ENCODE measurements at places on chromosomes 1 and 21. TPM values are rescaled to one million over a fixed set of nuclear protein-coding genes. Genes with fewer than 3 reads are reported as not detected.

Gene TTC39A
- 0.51 TPM for total RNA-seq

Gene AIRE
- total RNA-seq, result not detected

Gene ITLN2
- total RNA-seq, result not detected

DNA sequence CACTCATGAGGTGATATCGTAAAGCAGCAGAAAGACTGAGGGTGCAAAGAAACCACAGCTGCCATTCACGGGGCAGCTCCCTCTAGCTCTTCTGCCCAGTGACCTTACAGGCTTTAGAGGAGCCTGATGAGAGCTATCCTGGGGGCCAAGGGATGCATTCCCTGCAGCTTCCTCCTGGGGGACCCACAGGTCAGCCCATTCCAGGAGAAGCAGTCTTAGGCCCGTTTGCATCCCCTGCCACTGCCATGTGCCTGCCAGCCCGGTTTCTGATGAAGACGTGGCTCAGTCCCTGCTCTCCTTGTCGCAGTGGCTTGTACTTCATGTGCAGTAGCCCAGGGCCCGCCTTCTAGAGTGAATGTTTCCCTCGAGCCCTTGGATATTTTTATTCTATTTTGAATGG lies 22.8 kb downstream of the ATP5PO start:
- no peaks in the 10 kb centered on the region for H3K27me3 ChIP-seq
- H3K4me1 ChIP-seq, result no peaks in the 10 kb centered on the region
- H3K36me3 ChIP-seq, result no peaks in the 10 kb centered on the region
- no peak for DNase-seq

DNA sequence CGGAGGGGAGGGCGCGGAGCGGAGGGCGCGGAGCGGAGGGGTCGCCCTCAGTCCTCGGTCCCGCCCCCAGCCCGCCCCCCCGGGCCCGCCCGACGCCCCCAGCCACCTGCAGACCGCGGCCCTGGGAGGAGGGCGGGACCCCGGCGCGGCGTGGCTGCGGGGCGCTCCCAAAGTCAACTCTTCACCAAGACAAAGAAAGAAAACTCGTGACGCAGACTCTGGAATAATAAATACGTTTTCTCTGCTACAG lies 1.2 kb downstream of the HES4 start:
- H3K4me3 ChIP-seq, result peak overlapping the region; percentile 48
- DNase-seq, result peak; percentile 57
- H3K27me3 ChIP-seq, result peaks cover 17% of the 10 kb centered on the region
- no peaks in the 10 kb centered on the region for H3K36me3 ChIP-seq
- peaks cover 2% of the 10 kb centered on the region for H3K4me1 ChIP-seq

DNA sequence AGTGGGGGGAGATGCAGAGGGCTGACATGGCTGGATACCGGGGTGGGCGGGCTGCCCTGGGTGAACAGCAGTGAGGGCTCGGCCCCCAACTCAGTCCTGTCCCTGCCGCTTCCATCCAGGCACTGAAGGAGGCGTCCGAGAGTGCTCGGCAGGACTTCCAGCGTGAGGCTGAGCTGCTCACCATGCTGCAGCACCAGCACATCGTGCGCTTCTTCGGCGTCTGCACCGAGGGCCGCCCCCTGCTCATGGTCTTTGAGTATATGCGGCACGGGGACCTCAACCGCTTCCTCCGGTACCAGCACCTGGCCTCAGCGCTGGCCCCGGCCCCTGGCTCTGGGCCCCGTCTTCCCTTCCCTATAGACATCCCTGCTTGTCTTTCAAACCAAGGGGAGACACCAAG lies 15.6 kb downstream of the NTRK1 start:
- peaks cover 38% of the 10 kb centered on the region for H3K27me3 ChIP-seq
- no peaks in the 10 kb centered on the region for H3K4me1 ChIP-seq
- H3K36me3 ChIP-seq, result no peaks in the 10 kb centered on the region
- H3K27ac ChIP-seq, result no peak overlapping the region

DNA sequence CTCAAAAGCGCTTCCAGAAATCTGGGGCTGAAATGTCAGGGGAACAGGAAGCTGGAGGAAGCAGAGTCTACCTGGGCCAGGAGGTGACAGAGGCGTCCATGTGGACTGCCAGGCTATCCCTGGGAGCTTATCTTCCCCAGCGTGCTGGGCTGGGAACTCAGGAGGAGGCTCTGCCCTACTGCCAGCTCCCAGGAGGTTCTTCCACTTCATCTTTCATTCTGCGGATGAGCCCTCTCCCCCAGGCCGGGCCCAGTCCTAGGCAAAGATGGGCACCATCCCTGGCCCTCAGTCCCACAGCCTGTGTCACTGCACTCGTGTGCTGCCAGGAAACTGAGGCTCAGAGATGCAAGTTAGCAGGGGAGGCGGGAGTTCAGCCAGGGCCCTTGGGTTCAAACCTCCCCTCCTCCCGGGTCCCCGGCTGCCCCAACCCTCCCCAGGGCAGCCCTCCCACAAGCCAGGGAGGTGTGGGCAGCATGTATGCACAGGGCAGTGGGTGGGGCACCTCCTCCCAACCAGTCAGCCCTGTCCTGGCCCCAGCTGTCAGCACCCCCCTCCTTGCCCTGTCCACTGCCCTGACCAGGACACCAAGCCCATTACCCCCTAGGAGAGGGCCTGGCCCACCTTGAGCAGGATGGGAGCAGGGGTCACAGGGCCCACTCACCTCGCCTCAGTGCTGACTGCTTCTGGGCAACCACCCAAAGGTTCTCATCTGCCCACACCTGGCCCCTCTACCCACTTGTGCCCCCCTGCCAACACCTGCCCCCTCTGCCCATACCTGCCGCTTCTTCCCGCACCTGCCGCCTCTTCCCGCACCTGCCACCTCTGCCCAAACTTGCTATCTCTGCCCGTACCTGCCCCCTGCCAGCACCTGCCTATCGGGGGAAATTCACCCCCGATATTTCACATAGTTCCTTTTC lies 226.0 kb downstream of the NPHP4 start:
- DNase-seq, result no peak
- no peaks in the 10 kb centered on the region for H3K4me1 ChIP-seq
- no peak overlapping the region for H3K4me3 ChIP-seq
- H3K36me3 ChIP-seq, result no peaks in the 10 kb centered on the region
- no peaks in the 10 kb centered on the region for H3K27me3 ChIP-seq
- no peak overlapping the region for H3K27ac ChIP-seq

DNA sequence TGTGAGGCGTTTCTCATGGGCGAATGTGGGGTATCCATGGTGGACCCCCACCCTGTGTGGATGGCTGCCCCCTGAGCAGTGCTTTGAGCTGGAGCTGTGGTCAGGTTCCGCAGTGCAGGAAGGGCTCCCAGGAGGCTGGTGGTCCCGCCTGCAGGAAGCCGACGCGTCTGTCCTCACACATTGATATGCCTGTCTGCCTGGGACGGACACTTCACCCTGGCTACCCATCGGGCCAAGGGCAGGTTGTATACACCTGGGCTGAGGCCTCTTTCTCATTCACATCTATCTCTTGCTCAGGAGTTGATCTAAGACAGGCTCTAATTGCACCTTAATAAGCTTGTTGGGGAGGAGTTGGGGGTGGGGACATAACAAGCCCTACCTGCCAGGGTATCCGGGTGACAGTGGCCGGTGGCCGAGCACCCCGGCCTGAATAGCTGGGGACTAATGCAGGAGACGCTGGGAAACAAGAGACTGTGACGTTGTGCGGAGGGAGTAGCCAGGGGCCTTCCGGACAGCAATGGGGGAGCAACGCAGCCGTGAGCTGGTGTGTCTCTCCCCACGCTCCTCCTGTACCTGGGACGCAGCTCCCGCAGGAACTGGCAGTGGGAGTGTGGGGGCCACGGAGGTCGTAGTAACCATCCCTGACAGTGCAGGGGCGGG lies 21.7 kb downstream of the PDXK start:
- H3K4me3 ChIP-seq, result no peak overlapping the region
- H3K27me3 ChIP-seq, result no peaks in the 10 kb centered on the region
- DNase-seq, result no peak
- H3K27ac ChIP-seq, result no peak overlapping the region

DNA sequence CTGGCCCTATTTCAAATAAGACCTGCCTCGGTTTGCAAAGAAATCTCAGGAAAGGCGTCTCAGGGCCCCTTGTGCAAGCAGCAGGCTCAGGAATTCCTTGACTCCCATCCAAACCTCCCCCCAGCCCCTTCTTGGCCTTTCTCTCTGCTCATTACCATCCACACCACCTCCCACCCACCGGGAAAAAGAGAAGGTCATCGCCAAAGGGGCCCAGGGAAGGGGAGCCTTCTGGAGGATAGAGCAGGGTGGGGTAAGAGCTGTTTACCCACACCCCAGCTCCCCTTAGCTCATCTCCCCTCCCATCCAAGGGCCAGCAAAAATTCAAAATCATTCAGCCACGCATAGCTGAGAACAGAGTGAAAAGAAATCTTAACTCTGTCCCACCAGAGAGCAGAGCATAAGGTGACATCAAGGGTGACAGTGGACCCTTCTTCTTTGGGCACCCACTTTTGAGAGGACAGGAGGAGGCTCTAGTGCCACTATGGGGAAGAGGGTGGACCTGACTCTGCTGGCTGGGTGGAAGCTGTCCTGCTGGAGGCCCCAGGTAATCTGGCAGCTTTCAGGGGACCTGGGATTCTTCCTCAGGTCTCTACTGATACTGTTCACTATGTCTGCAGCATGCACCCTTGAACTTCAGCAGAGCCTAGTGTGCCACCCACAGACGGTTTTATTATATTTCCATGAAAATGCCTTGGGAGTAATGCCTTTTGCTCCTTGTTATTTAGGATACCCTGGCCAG lies 3.9 kb upstream of the WNT2B start:
- peaks cover 24% of the 10 kb centered on the region for H3K27me3 ChIP-seq
- peaks cover 2% of the 10 kb centered on the region for H3K4me1 ChIP-seq
- no peaks in the 10 kb centered on the region for H3K36me3 ChIP-seq
- H3K4me3 ChIP-seq, result no peak overlapping the region
- no peak overlapping the region for H3K27ac ChIP-seq
- no peak for DNase-seq

- H3K36me3 ChIP-seq, result no peaks in the 10 kb centered on the region
- H3K4me1 ChIP-seq, result no peaks in the 10 kb centered on the region
- no peak overlapping the region for H3K27ac ChIP-seq
- H3K4me3 ChIP-seq, result no peak overlapping the region
- DNase-seq, result peak; percentile 31
- H3K27me3 ChIP-seq, result no peaks in the 10 kb centered on the region
Observed at GRCh38 chr1:69661686-69662085, 94.0 kb downstream of the LRRC7 start.

DNA sequence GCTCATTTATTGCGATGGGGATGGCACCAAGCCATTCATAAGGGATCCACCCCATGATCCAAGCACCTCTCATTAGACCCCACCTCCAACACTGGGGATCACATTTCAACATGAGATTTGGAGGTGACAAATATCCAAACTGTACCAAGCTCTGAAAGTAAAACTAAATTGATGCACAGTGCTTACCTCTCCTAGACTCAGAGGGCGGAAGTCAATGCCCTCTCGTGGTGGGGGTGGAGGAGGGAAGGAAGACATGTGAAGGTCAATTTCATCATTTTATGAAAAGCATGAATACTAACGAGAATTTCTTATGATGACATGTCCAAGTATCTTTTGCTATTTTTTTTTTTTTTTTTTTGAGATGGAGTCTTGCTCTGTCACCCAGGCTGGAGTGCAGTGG lies 120.0 kb downstream of the PGBD5 start:
- H3K27ac ChIP-seq, result no peak overlapping the region
- DNase-seq, result no peak
- no peaks in the 10 kb centered on the region for H3K36me3 ChIP-seq
- no peak overlapping the region for H3K4me3 ChIP-seq
- no peaks in the 10 kb centered on the region for H3K4me1 ChIP-seq
